ENCODE measurements at places on chromosomes 13 and 19.

GRCh38 chr13:34344816-34345215 is 526.9 kb downstream of the RFC3 start:
- DNase-seq: no peak

DNA sequence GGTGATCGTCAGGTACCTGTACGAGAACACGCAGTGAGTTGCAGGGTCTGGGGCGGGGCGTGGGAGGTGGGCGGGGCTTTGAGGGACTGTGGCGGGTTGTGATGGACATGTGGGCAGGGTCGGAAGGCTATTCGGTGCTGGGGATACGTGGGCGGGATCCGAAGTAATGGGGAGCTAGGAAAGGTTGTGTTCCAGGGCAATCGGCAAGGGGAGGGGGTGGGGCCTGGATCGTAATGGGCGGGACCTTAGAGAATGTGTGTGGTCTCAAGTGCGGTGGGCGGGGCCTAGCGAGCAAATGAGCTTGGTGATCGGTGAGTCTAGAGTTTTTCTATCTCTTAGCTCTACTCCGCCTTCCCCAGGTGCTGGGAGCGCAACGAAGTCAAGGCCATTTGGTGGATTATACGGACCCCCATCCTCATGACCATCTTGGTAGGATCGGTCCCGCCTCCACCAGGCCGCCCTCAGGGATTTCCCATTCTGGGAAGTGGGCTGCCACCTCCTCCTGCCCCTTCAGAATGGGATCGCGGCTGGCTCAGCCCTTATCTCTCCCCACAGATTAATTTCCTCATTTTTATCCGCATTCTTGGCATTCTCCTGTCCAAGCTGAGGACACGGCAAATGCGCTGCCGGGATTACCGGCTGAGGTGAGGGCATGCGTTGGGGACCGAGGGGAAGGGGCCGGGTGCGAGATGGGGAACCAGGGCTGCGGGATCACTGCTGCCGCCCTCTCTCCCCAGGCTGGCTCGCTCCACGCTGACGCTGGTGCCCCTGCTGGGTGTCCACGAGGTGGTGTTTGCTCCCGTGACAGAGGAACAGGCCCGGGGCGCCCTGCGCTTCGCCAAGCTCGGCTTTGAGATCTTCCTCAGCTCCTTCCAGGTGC is 9.6 kb downstream of the GIPR start:
- DNase-seq: no peak

GRCh38 chr19:41563854-41564514 is 12.0 kb upstream of the CEACAM21 start:
- no peak for DNase-seq

DNA sequence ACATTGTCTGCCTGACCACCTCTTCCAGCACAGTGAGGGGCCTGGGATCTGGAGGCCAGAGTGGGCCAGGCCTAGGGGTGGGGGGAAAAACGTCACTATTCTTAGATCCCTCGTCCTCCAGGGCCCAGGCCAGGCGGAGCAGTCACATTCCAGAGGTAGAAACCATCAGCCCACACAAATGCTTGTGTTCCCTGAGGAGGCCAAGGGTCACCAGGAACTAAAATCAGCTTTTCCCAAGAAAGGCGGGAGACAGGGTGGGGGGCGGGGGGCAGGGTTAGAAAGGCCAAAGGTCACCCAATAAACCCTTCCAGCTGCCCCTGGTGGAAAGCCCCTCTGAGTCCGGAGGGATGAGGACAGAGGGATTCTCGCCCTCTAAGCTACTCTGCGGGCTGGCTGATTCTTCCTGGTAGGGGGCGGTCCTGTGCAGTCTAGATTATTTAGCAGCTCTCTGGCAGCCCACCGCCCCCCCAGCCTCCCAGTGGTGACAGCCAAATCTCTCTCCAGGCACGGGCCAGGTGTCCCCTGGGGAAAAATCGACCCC is 23.5 kb upstream of the CCL25 start:
- DNase-seq: no peak

DNA sequence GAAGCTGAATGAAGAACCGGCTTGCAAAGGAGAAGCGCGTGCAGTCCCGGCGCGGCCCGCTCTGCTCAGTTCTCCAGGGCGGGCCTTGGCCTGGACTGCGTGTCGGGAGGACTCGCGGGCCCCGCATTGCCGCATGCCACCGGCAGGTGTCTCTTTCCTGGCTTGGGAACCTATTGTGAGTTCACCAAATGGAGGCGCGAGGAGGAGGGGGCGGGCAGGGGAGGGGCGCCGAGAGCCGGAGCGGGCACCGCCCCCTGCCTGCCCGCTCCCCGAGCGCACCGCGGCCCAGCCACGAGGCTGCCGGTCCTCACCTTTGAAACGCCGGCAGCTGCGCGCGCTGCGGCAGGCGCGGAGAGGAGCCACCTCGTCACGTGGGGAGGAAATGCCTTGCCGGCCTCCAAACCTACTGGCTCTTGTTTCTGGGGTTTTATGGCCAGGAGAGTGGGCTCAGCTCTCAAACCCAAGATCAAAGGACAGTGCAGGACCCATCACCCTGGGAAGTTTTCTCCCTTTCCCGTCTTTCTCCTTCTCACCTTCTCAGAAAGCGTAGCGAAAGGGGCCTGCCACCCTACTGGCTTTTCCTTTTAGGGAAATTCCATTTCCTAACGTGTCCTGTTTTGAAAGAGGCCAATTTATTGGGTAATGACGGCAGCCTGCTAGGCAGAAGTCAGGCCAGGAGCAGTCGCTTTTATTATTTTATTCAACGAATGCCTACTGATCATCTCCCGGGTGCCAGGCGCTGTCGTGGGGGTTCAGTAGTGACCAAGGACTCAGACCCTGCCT is 13.8 kb upstream of the UBE2L5 start:
- peak; percentile 96 for DNase-seq

GRCh38 chr13:26727122-26727521 is 33.5 kb downstream of the GPR12 start:
- no peak for DNase-seq

DNA sequence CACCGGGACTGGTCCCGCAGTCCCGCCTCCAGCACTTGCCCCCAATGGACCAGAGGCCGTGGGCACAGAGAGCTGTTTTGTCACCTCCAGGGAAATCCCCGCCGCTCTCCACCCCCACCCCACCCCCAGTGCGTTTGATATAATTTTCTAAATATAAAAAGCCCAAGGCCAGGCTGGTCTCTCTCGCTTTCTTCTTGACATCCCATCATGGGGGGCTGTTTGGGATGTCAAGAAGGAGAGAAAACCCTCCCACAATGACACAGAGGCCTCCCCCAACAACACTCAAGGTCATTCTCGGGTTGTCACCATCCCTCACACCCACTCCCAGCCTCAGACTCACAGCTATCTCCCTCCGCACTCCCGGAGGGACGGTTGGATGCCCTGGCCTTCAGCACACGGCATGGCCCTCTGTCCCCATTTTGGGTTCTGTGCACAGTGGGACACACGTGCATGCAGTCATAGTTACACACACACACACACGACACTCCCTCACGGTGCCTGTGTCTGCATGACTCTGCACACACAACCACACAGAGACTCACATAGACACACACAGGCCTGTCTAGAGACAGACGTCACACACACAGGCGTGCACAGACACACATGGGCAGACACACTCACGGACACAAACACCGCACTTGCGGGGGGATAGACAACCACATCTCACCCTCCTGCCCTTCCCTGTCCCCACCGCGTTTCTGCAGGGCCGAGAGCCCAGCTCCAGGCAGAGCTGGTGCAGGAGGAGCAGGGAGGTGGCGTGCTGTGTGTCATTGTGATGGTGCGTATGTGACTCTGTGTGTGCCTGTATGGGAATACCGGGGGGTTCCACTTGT is 4.8 kb upstream of the NFIC start:
- DNase-seq: no peak

- DNase-seq: no peak
These were observed 275.4 kb downstream of the DNAJC15 start for GRCh38 chr13:43298816-43299215.

DNA sequence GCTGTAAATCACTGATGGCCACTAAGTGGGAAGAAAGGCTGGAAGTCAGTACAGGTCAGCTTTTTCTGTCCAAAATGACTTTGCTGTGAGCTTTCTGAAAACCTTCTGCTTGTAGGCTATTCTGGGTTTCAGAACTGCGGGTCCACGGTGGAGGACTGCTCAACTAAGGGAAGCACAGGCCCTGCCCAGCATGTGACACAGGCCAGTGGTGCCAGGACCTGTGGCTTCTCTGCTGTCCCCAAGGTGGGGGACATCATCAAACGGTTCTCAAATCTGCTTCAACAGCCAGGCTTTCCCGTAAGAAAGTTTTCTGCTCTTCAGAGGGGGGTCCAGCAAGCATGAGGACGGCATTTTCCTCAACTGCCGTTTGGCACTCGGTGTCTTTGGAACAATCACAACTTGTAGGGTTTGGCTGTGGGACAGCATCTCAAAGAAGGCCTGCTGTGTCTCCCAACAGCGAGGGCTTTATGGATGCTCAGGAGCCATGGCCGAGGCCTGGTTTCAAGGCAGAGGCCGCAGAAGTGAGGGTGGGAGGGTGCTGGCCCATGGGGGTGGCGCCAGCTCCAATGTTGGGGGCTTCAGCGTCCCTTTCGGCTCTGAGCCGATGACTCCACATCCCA is 3.8 kb downstream of the SGTA start:
- DNase-seq: no peak

- DNase-seq: no peak
These were observed 4.7 kb downstream of the DDA1 start for GRCh38 chr19:17314007-17314593.

- DNase-seq: peak; percentile 97
These were observed at the start of gene SPRY2 for GRCh38 chr13:80341101-80341755. SPRY2 (minus strand) TSS chr13:80341126; CDS start chr13:80337705, 3,421 bp downstream.

DNA sequence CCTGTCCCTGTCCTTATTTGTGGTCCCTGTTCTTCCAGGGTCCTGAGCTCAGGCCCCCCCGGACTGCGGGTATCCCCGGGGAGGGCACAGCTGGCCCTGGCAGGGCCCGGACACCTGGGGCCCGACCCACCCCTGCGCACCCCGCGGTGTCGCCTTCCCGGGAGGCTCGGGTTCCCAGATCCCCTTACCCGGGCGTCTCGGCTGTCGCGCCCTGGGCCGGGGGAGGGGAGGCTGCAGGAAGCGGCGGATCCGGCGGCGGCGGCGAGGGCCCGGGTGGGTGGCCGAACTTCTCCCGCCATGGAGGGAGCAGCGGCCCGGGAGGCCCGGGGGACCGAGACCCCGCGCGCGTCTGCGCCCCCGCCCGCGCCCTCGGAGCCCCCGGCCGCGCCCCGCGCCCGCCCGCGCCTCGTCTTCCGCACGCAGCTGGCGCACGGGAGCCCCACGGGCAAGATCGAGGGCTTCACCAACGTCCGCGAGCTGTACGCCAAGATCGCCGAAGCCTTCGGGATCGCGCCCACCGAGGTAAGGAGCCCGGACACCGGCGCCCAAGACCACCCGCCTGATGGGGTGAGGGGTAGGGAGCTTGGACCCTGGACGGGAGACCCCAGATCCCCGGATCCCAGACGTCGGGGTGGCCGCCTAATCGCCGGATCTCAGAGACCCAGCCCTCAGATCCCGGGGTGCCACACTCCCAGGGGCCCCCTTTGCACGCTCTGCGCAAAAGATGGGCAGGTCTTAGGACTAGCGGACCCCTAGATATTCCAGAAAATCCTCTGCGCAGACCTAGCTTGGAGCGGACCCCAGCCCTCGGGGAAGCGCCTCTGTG is at the start of gene GIPC3:
GIPC3 (plus strand) TSS at position 178 of the 826 bp plus-strand sequence; CDS start at position 298, 120 bp downstream.
- no peak for DNase-seq

- no peak for DNase-seq
These were observed 500.5 kb upstream of the SPRY2 start for GRCh38 chr13:80841414-80841813.

- DNase-seq: no peak
These were observed 107.0 kb downstream of the SIPA1L3 start for GRCh38 chr19:38013913-38014580.

- DNase-seq: no peak
These were observed 49.9 kb upstream of the MEDAG start for GRCh38 chr13:30856005-30856790.

DNA sequence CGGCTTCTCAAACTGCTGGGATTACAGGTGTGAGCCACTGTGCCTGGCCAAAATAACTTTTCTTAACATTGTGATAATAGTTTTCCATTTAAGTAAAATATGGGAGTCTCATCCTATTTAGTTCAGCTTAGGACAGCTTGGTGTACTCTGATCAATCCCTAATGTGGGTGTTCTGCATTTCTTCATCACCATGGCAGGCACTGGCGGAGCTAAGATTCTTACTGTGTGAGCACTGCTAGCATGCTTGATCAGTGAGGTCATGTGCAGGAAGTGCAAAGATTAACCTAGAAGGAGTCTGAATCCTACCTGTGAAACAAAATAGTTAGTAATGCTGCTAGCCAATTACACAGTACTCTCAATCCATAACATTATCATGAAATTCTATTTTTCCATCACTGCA is 1684.2 kb upstream of the SLC10A2 start:
- DNase-seq: no peak

DNA sequence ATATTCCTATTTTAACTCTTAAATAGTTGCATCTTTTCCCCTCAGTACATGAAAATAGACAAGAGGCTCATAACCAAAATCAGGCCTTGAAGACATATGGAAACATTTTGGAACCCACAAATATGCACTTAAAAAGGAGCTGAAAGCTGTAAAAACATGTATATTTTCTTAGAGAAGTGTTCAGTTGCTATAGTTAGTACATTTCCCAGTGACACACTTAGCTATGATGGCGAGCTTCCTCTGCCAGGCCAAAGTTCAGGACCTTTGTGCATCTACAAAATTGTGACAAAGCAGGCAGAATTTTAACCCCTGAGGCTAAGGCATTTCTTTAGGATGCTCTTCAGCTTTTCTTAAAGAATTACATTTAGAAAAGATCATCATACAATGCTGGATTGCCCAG is 54.5 kb downstream of the RCBTB2 start:
- no peak for DNase-seq

GRCh38 chr13:45807520-45808099 is 43.9 kb downstream of the SIAH3 start:
- DNase-seq: peak; percentile 3

DNA sequence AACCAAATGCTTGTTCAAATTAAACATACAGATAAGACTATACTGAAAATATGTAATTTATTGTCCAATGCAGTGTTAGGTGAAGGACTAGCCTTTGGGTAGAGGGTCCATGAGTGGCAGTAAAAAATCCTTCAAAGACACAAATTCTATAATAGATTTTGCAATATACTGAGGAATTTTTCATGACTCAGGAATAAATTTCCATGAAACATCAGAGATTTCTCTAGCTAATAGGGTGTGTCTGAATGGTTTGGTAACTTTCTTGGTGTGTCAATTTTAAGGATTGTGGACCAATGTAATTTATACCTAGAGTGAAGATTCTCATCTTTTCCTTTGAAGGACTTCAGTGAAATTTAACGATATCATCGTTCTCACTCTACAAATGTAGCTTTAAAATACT is 546.7 kb downstream of the SLITRK5 start:
- no peak for DNase-seq

DNA sequence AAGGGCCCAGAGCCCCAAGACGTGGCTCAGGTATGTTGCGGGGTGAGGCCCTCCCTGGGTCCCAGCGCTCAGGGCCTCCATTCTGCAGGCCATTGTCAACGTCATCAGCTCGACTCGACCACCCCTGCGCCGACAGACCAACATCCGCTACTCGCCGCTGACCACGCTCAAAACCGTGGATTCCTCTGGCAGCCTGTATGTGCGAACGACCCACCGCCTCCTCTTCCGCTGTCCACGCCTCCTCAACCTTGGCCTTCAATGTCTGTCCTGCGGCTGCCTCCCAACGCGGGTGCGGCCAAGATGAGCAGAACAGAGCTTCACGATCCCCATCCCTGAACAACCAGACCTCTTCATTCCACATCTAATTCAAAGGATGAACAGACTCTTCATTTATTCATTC is 8.2 kb downstream of the RDH8 start:
- no peak for DNase-seq

Measured in coronary artery (tissue), 2 donors.